Cardiac ventricle fibroblast (primary cell): ENCODE measurements at places on chromosomes 6 and 20. TPM values are rescaled to one million over a fixed set of nuclear protein-coding genes. Genes with fewer than 3 reads are reported as not detected.

CCN5 gene
- total RNA-seq, result 23.6 and 25.1 TPM in 2 replicates

SEL1L2 gene
- total RNA-seq, result not detected in 2 replicates

CTCFL gene
- total RNA-seq, result not detected in 2 replicates

NDRG3 gene
- total RNA-seq, result 18.8 and 19.6 TPM in 2 replicates

MCM8 gene
- 1.2 and 1.5 TPM in 2 replicates for total RNA-seq

PLA2G7 gene
- total RNA-seq, result not detected in 2 replicates

NNAT gene
- total RNA-seq, result not detected in 2 replicates

PRSS35 gene
- 0.56 and 0.83 TPM in 2 replicates for total RNA-seq
